Putamen (tissue), 1 donor: ENCODE measurements at places on chromosomes 2 and 18.
A peak's percentile ranks its signal among the peaks of the same experiment; 100 is the strongest.

DNA sequence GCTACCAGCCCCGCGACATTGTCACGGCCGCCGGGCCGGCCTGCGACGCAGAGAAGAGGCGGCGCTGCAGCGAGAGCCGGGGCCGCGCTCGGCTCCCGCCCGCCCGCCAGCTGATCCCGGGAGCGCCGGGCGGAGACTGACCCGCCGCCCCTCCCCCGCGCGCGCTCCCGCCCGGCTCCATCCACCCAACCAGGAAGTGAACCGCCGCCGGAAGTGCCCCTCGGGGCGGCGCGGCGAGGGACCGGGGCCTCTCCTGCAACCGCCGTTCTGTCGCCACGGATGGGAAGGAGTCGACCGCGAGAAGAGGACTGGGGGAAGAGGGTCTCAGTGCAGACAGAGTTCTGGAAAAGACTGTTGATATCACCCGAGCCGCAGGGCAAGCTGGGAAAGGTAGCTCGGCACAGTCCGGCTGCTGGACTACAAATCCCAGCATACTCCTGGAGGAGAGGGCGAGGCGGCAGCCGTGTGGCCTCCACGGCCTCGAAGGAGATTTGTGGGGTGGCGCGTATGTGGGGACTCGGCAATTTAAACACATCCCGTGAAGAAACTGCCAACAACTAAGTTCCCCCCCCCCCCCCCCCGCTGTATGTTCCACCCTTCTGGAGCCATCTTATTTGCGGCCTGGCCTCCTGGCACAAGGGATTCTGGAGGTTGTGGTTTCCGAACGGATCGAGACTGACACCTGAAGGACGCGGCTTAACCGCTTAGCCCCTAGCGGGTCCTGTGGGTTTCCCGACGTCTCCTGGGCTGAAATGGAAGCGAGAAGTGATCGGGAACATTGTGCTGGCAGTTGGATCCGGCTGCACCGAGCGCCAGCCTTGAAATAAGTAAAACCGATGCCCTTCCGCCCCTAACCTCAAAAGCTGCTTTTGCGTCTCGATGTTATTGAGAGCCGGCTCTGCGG, at the start of gene AAK1:
Gene AAK1, minus strand, starts transcription at position 138 of the 904 bp plus-strand sequence. CDS start 699 bp downstream, outside the sequence.
- peak; percentile 92 for DNase-seq

DNA sequence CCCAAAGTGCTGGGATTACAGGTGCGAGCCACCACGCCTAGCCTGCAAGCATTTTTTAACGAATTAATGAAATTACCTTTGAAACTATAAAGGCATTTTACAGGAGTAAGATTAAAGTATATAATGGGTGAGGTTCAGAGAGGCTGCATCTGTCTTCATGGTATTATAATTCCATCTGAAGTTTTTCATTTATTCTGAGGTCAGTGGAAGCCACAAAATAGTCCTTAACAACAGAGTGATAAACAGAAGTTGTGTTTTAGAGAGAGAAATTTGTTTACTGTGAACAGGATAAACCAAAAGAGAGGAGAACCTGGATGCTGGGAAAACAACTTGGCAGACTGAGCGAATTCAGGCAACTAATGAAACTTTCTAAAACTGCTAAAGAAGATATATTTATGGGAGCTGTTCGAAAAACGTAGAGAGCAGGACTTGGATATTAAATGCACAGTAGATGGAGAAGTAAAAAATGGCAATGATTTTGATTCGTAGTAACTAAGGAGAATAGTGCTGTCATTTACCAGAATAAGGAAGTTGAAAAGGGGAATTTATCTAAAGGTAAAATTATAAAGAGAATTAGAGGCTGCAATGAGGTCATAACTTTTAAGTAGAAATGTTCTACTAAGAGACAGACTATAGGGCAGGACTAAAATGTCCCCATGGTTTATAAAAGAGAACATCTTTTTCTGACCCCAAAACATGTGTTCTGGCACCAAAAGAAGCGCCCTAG, 37.9 kb upstream of the ITGA4 start:
- DNase-seq, result no peak

DNA sequence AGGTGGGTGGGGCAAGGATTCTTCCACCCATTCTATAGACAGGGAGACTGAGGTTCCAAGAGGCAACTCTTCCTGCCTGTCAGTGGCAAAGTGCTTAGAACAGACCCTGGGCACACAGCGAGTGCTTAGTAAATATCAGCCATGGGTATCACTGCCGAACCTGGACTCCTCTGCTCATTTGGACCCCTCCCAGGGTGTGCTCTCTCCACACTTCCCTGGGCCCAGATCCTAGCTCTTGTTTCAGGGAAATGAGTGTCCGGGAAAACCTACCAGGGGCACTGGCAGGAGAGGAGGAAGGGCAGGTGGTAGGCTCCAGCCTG, 136.3 kb downstream of the CYP26B1 start:
- DNase-seq, result no peak

DNA sequence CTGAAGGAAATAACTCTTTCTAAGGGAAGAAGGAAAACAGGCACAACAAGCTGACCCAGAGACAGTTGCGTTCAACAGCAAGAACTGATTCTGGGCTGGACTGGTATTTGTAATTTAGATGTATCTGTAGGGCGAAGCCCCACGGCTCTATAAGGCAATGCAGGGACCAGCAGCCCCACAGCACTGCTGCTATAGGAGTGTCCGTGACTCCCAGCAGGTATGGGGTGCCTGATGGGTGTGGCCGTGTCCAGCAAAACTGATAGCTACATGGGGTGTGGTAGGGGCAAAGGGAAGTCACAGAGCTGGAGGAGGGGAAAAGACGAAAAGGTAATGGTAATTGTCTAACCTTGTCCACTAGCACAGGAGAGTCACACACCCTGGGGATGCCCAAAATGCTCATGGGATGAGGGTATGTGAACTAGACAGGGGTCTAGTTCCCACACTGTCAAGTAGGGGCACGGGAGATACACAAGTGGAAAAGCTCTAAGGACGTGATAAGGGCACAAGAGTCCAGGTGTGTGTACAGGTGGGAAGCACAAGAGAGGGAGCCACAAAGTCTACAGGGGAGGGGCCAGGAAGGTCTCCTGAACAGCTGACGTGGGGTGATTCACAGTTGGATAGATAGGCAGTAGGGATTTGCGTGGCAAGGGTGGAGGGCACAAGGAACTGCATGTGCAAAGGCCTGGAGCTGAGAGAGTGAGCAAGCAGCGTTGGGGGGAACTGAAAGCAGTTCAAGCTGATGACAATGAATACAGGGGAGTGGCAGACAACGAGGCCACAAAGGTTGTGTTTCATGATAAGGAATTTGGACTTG, 48.5 kb upstream of the ASPRV1 start:
- no peak for DNase-seq

GRCh38 chr2:241870611-241871537, 1.3 kb downstream of the RTP5 start:
- no peak for DNase-seq

DNA sequence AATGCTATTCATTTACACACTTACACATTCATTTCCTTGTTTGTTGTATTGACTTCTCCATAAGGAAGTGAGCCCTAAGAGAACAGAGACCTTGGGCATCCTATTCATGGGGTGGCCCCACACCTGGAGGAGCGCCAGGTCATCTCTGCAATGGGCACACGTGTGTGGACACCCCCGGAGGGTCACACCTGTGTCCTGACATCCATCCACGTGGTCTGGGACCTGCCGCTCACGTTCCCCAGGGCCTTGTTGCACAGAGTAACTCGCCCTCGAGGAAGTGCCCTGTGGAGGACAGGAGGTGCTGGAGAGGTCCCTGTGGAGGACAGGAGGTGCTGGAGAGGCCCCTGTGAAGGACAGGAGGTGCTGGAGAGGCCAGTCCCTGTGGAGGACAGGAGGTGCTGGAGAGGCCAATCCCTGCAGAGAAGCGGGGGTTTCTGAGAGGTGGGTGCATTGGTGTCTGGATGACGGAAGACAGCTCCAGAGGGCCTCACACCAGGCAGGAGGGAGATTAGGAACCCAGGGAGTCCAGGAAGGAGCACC, 73.2 kb upstream of the GPC1 start:
- DNase-seq, result no peak

DNA sequence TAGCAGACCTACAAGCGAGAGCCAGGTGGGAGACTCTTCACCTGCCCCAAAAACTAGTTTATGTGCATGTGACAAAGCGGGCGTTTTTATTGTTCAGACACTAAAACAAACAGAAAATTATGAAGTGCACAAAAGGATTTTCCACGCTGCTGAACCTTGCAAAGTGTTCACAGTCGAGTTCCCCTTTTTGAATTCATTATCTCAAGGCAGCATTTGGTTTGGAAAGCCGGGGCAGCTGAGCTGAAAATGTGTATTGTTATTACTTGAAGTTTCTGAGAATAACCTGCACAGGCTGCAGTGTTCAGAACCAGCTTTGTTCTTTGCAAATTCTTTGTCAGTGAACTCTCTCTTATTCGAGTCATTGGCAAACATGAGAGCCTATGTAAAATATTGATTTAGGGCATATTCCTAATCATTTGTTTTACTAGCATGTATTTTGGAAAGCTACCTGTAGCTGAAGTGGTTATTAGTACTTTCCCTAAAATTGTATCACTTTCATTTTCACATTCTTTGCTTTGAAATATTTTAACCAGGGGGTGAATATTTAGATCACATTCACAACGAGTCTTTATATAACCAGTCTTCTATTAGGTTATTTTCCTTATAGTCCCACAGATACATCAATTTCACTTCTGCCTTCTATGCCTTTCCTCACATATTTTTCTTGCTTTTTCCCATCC, 59.5 kb downstream of the LRRTM1 start:
- DNase-seq, result no peak

DNA sequence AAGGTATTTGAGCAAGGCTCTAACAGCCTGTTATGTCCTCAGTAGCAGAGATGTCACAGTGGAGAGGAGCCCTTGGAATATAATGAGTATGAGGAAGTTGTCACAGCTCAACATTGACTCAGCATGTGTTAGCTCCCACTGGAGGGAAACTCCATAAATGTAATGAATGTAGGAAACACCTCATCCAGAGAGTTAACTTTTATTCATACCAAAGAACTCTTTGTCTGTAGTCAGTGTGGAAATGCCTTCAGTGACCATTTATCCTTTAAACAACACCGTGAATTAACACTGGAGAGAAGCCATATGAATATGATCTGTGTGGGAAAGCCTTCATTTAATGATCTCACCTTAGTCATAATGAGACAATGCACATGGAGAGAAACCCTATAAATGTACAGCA, 59.7 kb downstream of the CYP1B1 start:
- DNase-seq, result no peak

DNA sequence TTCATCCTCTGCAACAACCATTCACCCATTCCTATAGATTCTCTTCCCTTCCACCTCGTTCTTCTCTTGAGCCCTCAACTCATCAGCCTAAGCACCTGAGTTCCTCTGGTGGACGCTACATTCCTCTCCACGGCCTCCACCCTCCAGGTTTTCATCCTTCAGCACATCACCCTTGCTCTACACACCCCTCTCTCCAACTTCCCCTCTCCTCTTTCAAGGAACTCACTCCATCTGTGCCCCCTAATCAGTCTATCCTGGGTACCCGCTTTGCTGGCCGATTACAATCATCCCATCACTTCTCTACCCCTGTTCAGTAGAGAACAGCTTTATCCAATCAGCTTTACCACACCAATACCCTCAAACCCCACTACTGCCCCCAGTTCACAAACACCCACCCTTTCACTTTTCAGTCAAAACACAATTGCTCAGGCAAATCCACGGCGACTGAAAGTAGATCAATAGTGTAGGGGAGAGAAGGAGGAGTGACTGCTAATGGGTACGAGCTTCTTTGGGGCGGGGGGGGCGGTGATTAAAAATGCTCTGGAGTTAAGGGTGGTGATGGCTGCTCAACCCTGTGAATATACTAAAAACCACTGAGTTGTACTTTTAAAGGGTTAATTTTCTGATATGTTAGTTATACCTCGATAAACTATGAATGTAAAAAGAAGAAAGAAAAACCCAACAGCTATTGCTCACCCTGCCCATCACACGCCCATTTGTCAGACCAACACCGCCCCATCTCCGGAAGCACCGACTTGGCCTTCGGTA, 857 bp downstream of the DYM start:
- no peak for DNase-seq

DNA sequence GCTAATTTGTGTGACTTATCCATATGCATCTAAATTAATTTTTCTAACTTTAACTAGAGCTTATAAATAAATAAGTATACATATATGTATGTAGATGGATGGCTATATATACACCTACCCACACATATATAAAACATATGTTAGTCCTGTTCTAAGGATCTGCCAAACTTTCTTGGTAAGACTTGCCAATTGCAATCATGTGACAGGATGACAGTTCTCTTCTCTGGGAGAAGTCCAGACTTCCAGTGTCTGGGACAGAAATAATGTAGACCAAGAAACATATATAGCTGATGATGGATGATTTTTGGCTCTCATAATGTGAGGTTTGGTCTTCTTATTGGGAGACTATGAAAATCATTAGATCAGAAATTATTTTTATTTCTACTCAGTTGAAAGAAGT, 30.6 kb upstream of the NR4A2 start:
- DNase-seq, result no peak

- DNase-seq, result no peak
Measured at GRCh38 chr2:190819840-190820301, 60.8 kb upstream of the GLS start.
